ENCODE measurements at places on chromosomes 3 and 15.

GRCh38 chr3:16508591-16508995, 4.9 kb downstream of the RFTN1 start:
- DNase-seq, result no peak

DNA sequence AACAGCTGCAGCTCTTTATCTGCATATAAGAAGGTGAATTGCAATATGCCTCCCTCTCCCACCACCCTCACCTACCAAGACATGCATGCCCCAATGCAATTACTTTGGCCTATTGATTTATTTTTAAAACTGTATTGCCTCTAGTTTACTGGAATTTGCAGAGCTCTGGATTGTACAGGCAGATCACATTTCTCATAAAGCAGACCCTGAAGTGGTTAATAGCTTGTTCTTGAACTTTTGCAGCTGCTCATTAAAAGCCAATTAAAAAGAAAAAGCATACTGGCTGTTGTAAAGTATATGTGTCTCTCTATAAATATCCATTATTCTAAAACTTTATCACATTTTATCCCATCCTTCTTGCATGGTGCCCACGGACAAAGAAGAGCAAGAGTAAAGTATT, 221.5 kb upstream of the TOPAZ1 start:
- DNase-seq, result no peak

DNA sequence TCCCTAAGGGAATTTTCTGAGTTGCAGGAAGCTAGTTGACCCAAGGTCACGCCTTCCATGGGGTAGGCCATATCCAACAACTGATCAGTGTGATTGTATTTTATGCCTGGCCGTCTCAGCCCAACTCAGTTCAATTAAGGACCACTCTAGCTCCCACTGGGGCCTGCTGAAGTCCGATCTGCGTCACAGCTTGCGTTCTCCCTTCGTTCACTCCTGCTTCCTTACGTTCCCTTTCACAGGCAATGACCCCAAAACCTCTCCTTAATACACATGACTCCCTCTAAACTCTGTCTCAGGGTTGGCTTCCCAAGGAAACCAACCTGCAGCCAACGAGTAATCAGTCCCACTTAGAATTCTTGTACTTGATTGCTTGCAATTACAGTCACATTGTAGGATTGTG, 428.0 kb downstream of the RBMS3 start:
- no peak for DNase-seq

- DNase-seq, result no peak
Observed at GRCh38 chr15:68341760-68342725, 64.5 kb downstream of the FEM1B start.

GRCh38 chr3:57073628-57074027, 13.2 kb downstream of the SPATA12 start:
- DNase-seq, result no peak

All from GDM1 (cell line).